Body of pancreas (tissue), 4 donors: ENCODE measurements at places on chromosomes 3 and 15.

GRCh38 chr3:11282250-11283138 is 10.3 kb downstream of the ATG7 start:
- peak overlapping the region; percentile 24 for H3K27ac ChIP-seq
- no peak overlapping the region for H3K4me3 ChIP-seq
- peaks cover 6% of the 10 kb centered on the region for H3K36me3 ChIP-seq
- H3K27me3 ChIP-seq, result no peaks in the 10 kb centered on the region
- no peaks in the 10 kb centered on the region for H3K4me1 ChIP-seq
- DNase-seq, result peak; percentile 14

- peaks cover 12% of the 10 kb centered on the region for H3K4me1 ChIP-seq
- H3K36me3 ChIP-seq, result no peaks in the 10 kb centered on the region
- H3K4me3 ChIP-seq, result no peak overlapping the region
- H3K27me3 ChIP-seq, result no peaks in the 10 kb centered on the region
Observed at GRCh38 chr3:32256206-32256605, 17.7 kb downstream of the CMTM8 start.

GRCh38 chr15:52217186-52217585 is 26.0 kb upstream of the GNB5 start:
- H3K4me3 ChIP-seq, result no peak overlapping the region
- H3K27ac ChIP-seq, result no peak overlapping the region
- no peaks in the 10 kb centered on the region for H3K27me3 ChIP-seq
- no peaks in the 10 kb centered on the region for H3K36me3 ChIP-seq

GRCh38 chr3:94069194-94069813 is 6.4 kb downstream of the NSUN3 start:
- H3K4me3 ChIP-seq, result no peak overlapping the region
- no peak overlapping the region for H3K27ac ChIP-seq
- no peak for DNase-seq
- no peaks in the 10 kb centered on the region for H3K27me3 ChIP-seq

- DNase-seq, result no peak
- H3K36me3 ChIP-seq, result no peaks in the 10 kb centered on the region
- H3K4me1 ChIP-seq, result no peaks in the 10 kb centered on the region
Observed at GRCh38 chr15:36161771-36162212, 417.6 kb upstream of the CDIN1 start.

- H3K27ac ChIP-seq, result no peak overlapping the region
- no peak overlapping the region for H3K4me3 ChIP-seq
- H3K27me3 ChIP-seq, result no peaks in the 10 kb centered on the region
- DNase-seq, result peak; percentile 16
Observed at GRCh38 chr15:43440721-43441281, 52.2 kb downstream of the TP53BP1 start.

- no peak overlapping the region for H3K4me3 ChIP-seq
- DNase-seq, result no peak
- H3K36me3 ChIP-seq, result peaks cover 6% of the 10 kb centered on the region
- no peak overlapping the region for H3K27ac ChIP-seq
Observed at GRCh38 chr15:82140886-82141285, 95.1 kb upstream of the MEX3B start.

- DNase-seq, result no peak
- H3K27me3 ChIP-seq, result no peaks in the 10 kb centered on the region
- H3K4me1 ChIP-seq, result no peaks in the 10 kb centered on the region
- H3K27ac ChIP-seq, result no peak overlapping the region
- no peak overlapping the region for H3K4me3 ChIP-seq
- H3K36me3 ChIP-seq, result no peaks in the 10 kb centered on the region
Observed at GRCh38 chr3:99084826-99085225, 183.3 kb upstream of the DCBLD2 start.

DNA sequence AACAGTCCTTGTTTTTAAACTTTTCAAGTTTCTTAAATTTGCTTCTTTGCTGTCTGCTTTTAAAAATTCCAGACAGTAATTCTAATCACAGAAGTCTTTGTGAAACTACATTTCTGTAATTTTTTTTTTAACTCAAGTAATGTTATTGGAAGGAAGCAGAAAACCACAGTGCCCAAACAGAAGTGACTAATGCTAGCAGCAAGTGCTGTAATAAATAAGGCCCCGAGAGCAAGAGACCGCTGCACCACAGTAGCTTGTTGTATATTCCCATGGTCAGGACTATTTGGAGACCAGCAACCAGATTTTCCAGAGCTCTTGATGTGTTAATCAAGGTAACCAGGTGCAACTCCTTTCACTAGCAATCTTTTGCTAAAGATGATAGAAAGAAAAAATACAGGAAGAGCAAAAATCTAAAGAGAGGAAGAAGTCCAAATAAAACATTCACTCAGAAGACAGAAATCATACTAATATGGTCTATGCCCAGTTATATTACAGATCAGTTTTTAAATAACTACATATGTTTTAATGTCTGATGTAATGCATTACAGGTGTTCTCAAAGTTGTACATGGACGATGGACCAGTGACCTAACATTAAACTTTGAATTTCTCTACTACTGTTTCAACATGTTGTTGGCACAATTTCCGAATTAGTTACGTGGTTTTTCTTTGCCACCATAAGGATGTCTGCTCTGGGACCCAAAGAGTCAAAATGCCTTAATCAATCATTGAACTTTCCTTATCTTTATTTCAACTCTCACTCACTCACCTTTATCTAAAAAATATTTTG is 36.4 kb downstream of the WWTR1 start:
- no peak overlapping the region for H3K4me3 ChIP-seq
- no peaks in the 10 kb centered on the region for H3K27me3 ChIP-seq
- H3K36me3 ChIP-seq, result no peaks in the 10 kb centered on the region
- peaks cover 6% of the 10 kb centered on the region for H3K4me1 ChIP-seq
- H3K27ac ChIP-seq, result peak overlapping the region; percentile 3

DNA sequence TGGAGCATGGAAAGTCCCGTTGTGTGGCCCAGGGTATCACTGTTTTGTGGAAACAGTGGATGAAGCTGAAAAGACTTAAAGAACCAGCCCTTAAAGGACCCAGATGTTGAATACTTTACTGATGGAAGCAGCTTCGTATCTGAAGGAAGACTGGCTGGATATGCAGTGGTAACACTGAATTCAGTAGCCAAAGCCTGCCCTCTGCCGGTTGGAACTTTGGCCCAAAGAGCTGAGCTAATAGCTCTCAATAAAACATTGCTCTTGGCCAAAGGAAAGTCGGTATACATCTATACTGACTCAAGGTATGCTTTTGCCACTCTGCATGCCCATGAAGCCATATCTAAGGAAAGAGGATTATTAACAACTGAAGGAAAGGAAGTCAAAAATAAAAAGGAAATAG is 885.4 kb downstream of the PDCD6IP start:
- no peak overlapping the region for H3K4me3 ChIP-seq
- DNase-seq, result peak; percentile 76
- H3K4me1 ChIP-seq, result no peaks in the 10 kb centered on the region

- no peak overlapping the region for H3K27ac ChIP-seq
- no peaks in the 10 kb centered on the region for H3K36me3 ChIP-seq
- no peak for DNase-seq
- H3K4me1 ChIP-seq, result peaks cover 19% of the 10 kb centered on the region
- no peaks in the 10 kb centered on the region for H3K27me3 ChIP-seq
Observed at GRCh38 chr3:120145542-120146285, 51.5 kb upstream of the GSK3B start.

- H3K4me3 ChIP-seq, result no peak overlapping the region
- H3K27me3 ChIP-seq, result no peaks in the 10 kb centered on the region
- DNase-seq, result no peak
- H3K27ac ChIP-seq, result peak overlapping the region; percentile 67
Observed at GRCh38 chr3:42033741-42034140, 57.4 kb upstream of the TRAK1 start.

DNA sequence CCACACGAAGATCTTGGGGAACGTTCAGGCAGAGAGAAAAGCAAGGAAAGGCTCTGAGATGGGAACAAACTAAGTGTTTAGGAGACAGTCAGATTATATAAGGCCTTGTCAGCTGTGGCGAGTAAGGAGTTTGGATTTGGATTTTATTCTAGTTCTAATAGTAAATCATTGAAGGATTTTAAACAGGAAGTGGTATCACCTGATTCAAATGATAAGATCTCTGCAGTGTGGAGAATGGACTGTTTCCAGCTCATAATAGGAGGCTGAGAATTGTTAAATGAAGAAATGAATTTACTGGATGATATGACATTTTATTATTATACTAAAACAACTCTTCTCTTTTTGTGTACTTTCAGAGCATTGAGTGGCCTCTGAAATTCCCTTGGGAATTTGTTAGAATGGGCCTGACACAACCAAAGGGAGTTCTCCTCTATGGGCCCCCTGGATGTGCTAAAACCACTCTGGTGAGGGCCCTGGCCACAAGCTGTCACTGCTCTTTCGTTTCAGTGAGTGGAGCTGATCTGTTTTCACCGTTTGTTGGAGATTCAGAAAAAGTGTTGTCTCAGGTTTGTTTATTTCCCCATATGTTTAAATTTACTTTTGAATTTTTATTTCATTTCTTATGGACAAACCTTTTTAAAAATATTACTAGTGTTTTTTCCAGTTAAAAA is 36.0 kb upstream of the GATM start:
- DNase-seq, result no peak
- peaks cover 9% of the 10 kb centered on the region for H3K4me1 ChIP-seq
- peaks cover 43% of the 10 kb centered on the region for H3K36me3 ChIP-seq
- H3K4me3 ChIP-seq, result no peak overlapping the region
- H3K27ac ChIP-seq, result no peak overlapping the region

DNA sequence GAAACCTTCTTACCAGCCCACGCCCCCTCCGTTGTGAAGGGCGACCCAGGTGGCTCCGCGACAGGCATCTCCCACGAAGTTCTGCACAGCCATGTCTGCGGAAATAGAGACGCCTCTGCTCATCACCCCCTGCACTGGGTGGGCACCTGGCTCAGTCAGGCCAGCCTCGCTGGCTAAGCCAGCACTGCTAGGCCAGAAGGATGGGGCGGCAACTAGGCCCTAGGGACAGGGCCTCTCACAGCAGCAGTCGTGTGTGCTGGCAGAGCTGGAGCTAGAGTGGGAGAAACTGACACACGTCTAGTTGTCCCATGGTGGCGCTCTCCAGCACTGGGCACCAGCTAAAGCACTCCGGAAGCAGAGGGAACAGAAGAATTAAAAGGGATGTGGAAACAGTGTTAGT is 12.5 kb upstream of the ZXDC start:
- DNase-seq, result no peak
- H3K4me1 ChIP-seq, result no peaks in the 10 kb centered on the region
- H3K36me3 ChIP-seq, result no peaks in the 10 kb centered on the region
- no peak overlapping the region for H3K4me3 ChIP-seq
